ENCODE measurements at places on chromosomes 6 and 20.

- DNase-seq: no peak
These were observed 189.6 kb downstream of the GJA10 start for GRCh38 chr6:90083891-90084290.

DNA sequence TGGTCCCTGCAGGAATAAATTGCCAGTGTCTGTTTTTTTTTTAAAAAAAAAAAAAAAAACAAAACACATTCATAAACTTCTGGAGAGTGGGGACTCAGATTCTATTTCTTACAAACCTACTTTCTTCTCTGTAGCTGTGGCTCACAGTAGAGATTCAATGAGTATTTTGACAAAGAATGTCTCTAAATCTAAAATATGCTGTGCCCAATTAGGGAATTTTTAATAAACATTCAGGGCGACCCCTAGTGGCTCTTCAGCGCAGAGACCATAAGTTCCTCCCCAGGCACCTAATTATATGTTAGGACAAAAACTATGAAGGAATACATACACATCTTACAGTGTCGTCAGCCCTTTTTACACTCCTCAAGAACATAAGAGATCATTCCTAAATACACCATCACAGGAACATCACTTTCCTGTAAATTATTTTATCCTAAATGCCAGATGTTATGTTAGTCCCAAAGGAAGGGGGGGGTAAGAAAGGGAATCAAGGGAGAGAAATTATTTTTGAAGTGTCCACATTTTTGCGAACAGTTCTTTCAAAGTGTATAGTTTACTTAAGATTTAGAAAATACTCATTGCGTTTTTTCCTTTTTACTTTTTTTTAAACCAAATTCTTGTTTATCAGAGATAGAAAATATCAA is 21.8 kb upstream of the NAA20 start:
- DNase-seq: no peak

- peak; percentile 12 for DNase-seq
These were observed 82.9 kb upstream of the FOXP4 start for GRCh38 chr6:41463062-41463930.

- DNase-seq: no peak
These were observed 68.9 kb downstream of the EDN1 start for GRCh38 chr6:12359036-12359435.

GRCh38 chr6:137370871-137371633 is 123.1 kb downstream of the OLIG3 start:
- no peak for DNase-seq

- peak; percentile 6 for DNase-seq
These were observed 203.6 kb upstream of the GMDS start for GRCh38 chr6:2448826-2449571.

DNA sequence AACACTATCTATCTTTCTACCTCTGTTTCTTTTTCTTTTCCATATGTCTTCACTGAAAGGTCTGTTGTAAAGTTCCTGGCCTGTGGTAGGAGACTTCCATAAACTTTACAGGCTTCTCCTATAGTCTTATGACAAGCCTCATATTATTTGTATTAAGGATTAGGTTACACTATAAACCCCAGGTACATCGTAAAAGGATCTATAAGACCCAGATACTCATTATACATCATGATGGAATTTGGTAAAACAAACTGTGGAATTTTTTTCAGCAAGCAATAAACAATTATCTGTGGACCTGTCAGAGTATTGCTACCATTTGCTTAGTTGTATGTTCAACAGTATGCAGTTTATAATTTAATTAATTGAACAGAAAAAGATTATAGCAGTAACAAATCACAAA is 55.5 kb downstream of the RFX6 start:
- no peak for DNase-seq

- DNase-seq: no peak
These were observed 101.5 kb upstream of the SCP2D1 start for GRCh38 chr20:18712131-18712530.
